ENCODE measurements at places on chromosomes 3 and 15. TPM values are rescaled to one million over a fixed set of nuclear protein-coding genes. Genes with fewer than 3 reads are reported as not detected.
A peak's percentile ranks its signal among the peaks of the same experiment; 100 is the strongest.

DNA sequence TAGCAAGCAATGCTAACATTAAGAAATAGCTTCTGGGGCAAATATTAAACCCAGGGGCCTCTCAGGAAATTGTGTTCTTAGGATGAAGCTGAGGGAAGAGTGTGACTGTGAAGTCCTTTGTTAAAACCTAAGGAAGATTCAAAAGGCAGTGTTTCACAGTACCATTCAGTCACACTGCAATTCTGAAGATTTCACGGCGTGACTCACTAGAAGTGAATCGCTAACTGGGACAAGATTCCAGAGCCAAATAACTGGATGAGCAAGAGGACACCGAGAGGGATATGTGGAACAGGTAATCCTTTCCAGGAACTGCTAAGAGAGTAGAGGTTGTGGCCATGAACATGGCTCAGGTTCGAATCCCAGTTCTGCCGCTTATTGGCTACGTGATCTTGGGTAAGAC is 61.8 kb upstream of the SMAD3 start:
- DNase-seq, result no peak

GRCh38 chr15:99566157-99566897 is 543 bp downstream of the MEF2A start:
- peak; percentile 71 for DNase-seq

The MEIS2 gene
- total RNA-seq, result 28.9 TPM

DNA sequence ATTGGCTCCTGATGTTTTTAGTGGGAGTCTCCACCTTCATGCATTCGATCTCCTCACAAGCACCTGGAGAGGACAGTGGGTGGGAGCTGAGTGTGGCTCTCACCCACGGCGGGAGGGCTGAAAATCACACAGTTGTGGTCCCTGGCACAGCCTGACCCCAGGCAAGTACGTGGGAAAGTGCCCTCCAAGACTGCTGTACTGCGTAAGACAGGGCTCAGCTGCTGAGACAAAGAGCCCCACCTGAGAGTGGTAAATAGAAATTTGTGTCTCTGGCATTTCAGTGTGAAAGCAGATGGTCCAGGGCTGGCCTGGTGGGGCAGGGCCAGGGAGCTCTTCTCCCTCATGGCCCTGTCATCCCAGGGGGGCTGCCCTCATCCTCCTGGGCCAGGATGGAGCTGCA is 77.4 kb upstream of the IQSEC1 start:
- DNase-seq, result no peak

The ESYT3 gene
- 1.9 TPM for total RNA-seq

DNA sequence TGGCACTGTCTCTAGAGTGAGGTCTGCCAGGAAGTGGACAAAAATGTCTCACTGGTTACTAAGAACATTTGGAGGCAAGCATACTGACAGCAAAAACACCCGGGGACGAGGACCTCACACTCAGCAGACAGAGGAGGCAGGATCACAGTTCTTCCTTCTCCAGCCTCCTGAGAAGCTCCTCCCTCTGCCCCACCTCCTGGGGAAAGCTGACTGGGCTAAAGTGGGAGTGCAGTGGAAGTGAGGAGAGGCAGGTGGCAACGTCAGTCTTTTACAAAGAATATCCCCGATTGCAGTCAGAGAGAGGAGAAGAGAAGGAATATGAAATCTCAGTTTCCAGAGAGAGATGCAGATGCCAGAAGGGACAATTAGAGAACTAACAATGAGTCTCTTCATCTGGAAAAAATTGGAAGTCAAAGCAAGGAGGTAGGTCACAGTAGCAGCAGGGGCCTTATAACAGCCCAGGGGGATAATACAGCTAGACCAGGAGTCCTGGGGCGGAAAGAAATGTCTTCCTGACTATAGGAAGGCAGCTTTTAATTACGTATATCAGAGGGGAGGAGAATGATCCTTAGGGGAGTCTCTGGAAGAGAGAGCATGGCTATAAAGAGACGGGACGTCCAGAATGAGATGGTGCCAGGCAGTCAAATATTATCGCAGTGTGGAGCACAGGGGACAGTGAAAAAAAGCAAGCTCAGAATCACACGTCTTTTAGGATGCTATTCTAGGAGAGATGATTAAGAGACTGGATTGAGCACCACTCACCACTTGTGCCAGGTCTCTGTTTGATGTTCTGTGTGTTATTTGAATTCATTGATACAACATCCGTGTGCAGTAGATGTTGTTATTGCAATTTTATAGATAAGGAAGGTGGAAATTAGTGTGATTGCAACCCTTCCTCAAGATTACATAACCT is 47.2 kb downstream of the LEO1 start:
- DNase-seq, result peak; percentile 55

The INSYN1 gene
- total RNA-seq, result 112 TPM

GRCh38 chr3:55412545-55412944 is 74.6 kb downstream of the WNT5A start:
- DNase-seq, result no peak

The PCSK6 gene
- 14.2 TPM for total RNA-seq

DNA sequence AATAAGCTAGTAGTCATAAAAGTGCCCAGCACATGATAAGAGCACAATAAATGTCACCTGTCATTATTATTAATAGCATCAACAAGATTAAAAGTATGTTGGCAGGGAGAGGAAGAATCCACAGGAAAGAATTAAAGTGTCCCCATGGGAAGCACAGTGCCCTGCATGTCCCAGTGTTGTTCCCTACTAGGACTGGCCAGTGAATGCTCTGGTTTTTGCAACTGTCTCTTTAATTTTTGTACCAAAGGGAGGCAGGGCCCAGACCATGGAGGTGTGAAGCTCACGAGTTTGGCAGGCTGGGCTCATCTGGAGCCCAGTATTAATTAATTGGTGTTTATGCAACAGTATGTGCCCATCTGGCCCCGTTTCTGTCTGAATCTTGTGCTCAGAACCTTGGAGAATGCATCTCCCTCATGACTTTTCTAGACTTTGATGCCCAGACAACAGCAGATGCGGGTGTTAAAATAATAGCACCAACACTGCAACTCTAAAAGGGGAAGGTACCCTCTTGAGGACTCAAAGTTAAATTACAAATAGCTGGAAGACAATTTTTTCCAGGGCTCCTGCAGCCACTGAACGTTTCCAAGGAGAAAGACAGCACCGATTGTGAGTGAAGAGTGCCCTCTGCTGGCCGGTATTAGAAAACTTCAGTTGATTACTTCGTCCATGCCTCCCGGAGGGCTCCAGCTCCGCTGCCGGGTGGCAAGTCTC is 71.9 kb upstream of the SPATA12 start:
- peak; percentile 82 for DNase-seq

The SCAMP5 gene
- 4.5 TPM for total RNA-seq

The TTLL13 gene
- total RNA-seq, result not detected

The IGSF10 gene
- 19.3 TPM for total RNA-seq

- DNase-seq, result no peak
Measured at GRCh38 chr3:3665961-3666640, 133.1 kb upstream of the LRRN1 start.

The NXPE3 gene
- 53.3 TPM for total RNA-seq

- DNase-seq, result no peak
Measured at GRCh38 chr15:79261836-79262235, 20.7 kb upstream of the ANKRD34C start.

DNA sequence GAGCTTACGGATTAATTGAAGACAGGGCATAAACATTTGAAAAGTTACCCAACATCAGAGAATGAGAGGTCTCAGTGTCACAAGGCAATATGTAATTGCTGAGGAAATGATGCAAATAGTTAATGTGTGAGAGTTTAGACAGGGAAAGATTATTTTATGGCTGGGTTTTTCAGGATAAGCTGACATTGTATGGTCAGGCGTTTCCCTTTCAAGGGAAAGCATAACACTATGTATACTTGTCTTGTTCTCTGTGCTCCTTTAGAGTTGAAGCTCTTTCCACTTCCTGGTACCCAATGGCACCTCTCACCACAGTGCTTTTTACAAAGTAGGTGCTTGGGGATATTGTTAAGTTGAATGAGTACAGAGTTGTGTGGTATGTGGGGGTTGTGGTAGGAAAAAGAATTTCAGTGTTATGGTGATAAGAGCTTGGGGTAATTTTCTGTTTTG is 19.9 kb downstream of the IQGAP1 start:
- DNase-seq, result no peak

- DNase-seq, result no peak
Measured at GRCh38 chr3:8143186-8143585, 358.4 kb upstream of the LMCD1 start.

DNA sequence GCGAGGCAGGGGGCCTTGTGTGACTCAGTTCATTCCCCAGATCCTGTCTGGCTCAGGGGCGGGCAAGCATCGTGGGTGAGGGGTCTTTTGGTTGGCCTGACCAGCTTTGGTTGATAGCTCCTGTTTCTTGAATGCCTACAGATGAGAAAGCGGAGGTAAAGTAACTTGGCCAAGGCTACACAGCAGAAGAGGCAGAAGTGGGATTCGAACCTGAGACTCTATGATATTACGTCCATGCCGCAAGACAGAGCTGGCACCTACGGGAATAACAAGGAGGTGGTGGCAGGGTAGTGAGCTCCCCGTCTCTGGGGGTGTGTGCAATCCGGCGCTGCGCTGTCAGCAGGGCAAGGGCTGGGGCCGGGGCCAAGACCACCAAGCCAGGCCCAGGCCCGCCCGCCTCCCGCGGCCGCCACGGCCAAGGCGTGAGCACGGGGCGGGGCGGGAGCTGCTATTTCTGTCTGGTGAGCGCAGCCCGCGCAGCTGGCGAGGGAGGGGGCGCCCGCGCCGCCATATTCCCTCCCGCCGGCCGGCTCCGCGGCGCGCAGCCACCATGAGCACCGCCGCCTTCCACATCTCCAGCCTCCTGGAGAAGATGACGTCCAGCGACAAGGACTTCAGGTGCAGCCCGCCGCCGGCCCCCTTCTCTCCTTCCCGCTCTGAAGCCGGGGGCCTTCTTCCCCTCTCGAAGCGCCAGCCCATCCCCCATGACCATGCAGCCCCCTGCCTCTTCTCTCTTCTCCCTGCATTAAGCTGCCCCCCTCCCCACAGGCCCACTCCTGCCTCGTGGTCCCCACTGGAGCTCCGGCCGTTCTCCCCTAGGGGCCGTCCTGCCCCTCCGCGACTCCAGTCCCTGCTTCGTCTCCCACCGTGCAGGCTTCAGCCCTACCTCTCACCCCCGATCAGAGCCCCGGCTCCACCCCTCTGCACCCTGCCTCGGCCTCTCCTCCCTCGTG is at the start of gene CAND2:
Gene CAND2 (plus strand): TSS at position 510 of the 953 bp plus-strand sequence. CDS start 41 bp downstream, at position 551.
- peak; percentile 92 for DNase-seq

GRCh38 chr15:99248000-99248715 is 1.2 kb downstream of the TTC23 start:
- no peak for DNase-seq

The SUCNR1 gene
- total RNA-seq, result 3.3 TPM

The SLC2A2 gene
- total RNA-seq, result not detected

DNA sequence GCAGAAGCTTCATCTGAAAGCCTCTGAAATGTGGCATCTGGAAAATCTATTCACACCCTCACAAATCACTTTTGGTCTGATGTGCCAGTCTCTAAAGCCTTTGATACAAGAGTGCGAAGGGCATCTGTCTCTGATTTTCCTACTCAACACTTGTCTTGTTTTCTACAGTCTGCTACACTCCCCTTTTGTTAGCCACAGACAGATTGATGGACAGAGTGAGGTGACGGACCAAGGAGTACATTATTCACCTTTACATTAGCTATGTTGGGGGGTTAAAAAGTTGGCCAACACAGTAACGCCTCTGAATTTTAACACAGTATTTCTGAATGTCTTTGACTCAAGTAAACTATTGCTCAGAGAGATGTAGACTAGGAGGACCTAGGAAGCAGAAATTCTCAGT is 63.1 kb downstream of the TNIK start:
- no peak for DNase-seq

The ABHD10 gene
- total RNA-seq, result 32.0 TPM

DNA sequence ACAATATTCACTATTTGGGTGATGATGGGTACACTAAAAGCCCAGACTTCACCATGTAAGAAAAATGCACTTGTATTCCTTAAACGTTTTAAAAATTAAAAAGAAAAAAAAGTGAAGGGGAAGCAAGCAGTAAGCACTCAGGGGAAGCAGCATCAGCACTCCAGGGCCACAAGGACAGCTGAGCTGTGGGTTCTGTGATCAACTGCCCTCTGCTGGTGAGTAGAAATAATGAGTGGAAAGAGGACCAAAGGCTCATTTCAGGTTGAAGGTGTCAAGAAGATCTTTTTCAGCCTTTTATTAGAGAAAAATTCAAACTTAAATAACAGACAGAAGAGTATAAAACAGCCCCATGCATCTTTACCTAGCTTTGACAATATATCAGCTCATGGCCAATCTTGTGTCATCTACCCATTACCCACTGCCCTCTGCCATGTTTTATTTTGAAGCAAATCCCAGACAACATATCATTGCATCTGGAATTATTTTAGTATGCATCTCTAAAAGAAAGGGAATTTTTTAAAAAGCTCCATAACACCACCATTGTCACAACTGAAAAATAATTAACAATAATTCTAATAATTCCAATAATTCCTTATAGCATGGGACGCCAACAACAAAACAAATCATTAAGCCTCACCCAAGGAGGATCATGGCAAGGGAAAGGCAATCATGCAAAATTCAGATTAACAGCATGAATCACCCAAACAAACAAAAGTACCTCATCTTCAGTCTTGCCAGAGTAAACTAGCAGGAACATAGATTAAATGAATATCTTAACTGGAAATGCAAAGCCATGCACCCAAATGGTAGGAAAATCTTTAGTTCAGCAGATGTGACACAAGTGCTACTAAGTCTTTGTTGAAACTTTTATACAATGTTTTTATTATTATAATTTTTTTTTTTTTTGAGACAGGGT is 42.5 kb downstream of the TAMM41 start:
- peak; percentile 63 for DNase-seq

The COL8A1 gene
- total RNA-seq, result 57.5 TPM

DNA sequence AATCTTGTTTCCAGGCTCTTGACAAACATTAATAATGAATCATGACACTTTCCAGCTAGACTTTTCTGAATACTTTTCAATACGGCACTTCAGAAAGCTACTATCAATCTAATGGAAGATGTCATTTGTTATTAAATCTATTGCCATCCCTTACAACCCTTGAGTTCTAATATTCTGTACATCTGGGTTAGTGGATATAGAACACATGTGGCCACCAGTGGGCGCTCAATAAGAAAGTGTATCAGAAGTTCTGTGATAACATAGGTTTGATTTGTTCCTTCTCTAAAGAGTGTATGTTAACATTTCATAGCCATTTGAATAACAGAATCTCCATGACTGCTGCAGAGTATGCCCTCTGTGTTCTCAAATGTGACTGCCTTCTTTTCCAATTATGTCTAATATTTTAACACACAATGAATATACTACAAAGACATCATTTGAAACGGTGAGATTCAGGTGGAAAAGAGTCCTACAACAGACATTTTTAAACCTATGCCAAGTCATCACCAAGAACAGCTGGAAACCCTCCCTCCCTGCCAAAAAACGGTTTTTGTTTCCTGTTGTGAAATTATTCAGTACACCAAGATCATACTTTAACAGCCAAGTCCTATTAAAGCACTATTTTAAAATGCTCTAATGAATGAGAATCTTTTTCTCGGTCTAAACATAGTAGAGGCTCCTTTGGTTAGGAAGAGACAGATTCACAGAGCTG is 22.2 kb downstream of the ALDH1A2 start:
- no peak for DNase-seq

The WNT5A gene
- 13.0 TPM for total RNA-seq

The EPB42 gene
- not detected for total RNA-seq
